Activated naive CD4-positive, alpha-beta T cell (primary cell): ENCODE measurements at places on chromosomes 1 and 21.
A peak's percentile ranks its signal among the peaks of the same experiment; 100 is the strongest.

- DNase-seq, result no peak
These were observed 14.8 kb downstream of the LYST start for GRCh38 chr1:235851939-235852338.

GRCh38 chr1:226654668-226655055, 84.4 kb downstream of the ITPKB start:
- DNase-seq, result no peak

DNA sequence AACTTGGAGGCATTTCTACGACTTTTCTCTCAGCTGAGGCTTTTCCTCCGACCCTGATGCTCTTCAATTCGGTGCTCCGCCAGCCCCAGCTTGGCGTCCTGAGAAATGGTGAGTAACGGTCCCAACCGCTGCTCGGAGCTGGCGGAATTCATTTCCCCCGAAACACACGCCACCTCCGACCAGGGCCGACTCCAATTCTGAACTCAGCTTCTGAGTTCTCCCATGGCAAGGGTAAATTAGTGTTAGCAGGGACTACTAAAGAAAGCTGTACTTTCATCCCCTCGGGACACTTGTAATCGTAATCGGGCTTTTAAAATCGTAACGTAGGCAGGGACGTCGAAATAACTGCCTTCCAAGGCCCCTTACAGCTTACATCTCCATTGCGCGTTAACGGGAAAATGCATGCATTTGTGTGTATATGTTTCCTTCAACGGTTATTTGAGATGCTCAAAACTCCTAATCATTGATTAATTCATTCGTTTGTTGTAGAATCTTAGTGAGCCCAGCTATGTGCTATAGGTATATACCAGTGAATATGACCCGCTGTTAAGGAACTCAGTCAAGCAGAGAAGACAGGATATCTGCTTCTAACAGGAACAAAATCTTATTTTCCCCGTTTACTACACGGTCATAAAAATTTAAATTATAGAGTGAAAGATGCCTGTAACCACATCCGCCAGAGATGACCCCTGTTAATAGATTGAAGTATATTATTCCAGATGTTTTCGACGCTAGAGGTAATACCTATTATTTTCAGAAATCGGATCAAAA, 472 bp downstream of the DTL start:
- DNase-seq, result no peak

DNA sequence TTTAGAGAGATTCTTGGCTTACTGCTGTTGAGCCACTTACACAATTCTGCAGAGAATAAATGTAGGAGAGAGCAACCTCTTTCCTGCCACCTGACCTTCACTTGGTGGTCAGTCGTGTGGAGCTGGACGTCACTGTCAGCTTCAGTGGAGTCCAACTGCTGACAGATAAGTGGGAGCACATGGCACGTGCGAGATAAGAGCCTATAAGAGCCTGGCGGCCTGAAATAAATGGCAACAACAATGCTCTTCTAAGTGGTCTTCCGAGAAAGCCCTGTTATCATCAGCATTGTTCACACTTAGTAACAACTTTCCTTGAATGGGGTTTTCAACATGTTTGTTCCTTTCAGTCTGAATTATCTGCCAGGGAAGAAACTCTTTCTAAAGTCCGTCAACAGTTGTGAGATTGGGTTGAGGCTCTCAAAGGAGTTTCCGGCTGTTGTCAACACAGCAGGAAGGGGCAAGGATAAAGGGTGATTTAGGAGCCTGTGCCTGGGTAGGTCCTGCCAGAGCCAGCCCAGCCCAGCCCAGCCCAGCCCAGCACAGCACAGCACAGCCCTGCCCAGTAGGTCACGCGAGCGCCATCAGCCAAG, 57.2 kb upstream of the RUNX1 start:
- DNase-seq, result no peak

DNA sequence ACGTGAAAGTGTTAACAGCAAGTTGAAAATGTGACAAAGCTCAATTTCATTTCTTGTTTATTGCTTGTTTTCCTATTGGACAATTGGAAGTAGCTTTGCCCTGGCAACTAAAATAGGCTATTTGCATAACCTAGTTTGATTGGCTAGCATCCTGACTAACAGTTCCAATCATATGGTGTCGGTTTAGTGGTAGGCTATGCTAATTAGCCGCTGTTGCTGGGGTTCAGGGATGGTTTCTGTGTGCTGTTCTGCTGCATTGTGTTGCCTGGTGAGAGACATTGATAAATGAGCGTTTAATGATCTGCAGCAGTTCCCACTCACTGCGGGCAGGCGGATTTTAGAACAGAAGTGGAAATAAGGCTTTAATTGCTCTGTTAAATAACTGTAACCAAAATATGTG, 68.5 kb downstream of the DYRK1A start:
- DNase-seq, result peak; percentile 4

- no peak for DNase-seq
These were observed 42.2 kb upstream of the TARBP1 start for GRCh38 chr1:234520908-234521817.

GRCh38 chr1:27348861-27349783, 7.3 kb downstream of the SYTL1 start:
- DNase-seq, result no peak

DNA sequence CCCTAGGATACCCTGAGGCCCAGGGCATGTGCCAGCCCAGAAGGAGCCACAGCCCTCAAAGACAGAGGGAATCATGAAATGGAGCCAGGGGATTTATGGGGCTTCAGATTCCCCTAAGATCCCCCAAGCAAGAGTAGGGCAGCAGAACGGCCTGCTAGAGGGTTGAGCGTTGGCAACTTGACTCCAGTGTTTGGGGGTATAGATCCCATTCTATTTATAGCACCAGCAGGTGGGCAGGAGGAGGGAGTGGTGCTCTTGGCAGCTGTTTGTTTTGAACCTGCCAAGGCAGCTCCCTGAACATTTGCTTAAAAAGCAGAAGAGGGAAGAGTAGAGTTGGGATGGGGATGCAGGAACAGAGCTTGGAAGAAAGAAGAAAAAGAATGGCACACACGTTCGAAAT, 33.7 kb downstream of the GLUL start:
- no peak for DNase-seq

DNA sequence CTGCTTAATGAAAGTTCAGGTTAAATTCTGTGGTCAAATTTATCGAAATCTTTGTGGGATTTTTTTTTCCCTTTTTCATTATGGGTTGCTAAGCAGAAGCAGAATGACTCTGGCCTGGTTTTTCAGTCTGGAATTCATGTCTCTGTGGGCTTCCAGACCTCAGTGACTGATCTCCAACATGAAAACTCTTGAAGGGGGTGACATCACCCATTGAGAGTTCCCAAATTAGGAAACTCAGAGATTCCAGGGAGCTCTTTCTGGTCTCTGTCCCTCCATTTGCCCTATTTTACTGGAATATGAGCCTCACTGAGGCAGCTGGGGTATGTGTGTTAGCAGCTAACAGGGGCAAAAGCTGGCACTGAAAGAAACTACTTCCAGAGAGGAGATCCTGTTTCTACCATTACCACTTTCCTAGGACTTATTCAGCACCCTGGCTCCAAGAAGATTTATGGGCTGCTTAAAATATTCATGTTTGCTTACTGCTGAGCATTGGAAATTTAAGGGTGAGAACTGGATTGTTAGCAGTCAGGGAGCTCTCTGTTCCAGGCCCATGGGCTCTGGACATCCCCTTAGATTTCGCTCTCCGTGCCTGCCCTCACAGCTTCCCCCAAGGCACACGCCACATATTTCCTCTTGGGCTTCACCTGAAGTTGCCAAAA, 203.4 kb upstream of the SPAG17 start:
- DNase-seq, result no peak

- DNase-seq, result no peak
These were observed 13.7 kb downstream of the ZBTB7B start for GRCh38 chr1:155016231-155016831.

DNA sequence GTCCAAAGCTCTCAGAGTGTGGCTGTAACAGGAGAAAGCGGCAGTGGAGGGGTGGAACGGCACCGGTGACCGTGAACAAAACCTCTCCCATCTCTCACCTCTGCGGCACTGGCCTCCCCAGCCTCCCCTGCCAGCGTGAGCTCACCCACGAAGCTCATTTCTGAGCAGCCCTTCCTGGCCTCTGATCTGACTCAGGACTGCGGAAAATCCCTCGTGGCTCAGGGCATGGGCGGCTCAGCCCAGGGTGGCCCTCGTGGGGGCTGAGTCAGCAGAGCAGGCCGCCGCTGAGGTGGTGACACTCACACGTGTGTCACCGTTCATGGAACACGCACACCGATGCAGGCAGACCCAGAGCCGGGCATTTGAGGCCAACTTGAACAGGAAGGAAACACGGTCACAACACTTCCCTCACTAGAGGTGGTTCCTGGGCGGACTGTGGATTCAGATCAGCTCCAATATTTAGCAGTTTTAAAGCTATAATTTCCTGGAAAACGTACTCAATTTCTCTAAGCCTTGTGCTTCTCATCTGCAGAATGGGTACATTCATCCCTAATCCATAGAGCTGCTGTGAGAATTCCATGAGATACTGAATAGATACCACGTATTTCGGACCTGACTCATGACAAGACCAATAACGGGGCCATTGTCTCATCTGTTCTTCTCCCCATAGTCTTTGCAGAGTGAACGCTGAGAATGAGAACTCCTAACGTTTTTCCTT, 115.0 kb upstream of the TMPRSS2 start:
- no peak for DNase-seq

DNA sequence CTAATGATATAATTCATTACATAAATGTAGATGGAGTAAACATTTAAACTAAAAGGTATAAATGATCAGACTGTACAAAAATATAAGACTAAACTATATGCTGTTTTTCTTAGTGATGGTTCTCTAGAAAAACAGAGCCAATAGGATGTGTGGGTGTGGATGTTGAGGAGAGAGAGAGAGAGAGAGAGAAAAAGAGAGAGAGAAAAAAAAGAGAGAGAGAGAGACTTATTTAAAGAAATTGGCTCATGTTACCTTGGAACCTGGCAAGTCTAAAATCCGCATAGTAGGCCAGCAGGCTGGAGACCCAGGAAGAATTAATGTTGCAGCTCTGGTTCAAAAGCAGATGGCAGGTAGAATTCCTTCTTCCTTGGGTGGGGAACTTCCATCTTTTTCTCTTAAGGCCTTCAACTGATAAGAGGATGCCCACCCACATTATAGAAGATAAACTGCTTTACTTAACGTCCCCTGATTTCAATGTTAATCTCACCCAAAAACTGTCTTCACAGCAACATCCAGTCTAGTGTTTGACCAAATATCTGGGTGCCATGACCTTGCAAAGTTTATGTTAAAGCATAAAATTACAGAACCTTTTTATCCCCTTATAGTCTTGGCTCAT, 74.3 kb upstream of the KCNJ15 start:
- DNase-seq, result no peak

GRCh38 chr1:174874331-174875053, 125.3 kb upstream of the CACYBP start:
- no peak for DNase-seq

DNA sequence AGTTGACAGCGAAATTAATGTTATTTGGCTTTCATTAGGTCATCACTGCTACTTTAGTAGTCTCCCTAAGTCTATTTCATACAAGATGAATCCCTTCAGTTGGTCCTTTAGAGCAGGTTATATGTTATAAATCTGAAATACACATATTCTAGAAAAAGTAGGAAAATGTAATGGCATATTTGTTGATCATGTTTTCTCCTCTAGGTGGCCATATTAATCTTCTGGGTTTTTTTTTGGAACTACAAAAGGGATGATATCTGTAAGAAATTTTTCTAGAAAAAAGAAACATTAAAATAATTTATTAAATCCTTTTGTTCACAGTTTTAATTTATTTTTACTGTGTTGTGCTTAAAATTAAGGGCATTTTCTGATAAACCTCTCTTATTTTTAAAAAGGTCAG, 87.9 kb downstream of the SYT14 start:
- no peak for DNase-seq

DNA sequence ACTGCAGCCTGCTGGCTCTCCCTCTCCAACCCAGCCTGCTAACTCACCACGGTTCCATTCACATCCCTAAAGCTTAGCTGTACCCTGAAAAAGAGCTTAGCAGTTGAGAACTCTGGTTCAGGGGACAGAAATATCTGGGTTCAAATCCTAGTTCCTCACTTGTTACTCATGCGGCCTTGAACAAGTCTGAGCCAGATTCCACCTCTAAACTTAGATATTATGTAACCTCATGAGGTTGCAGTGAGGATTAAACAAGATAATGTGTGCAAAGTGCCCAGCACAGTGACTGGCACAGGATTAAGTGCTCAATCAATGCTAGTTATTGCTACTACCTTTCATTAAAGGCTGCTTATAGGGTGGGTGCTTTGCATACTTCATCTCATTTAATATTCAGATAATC, 41.3 kb upstream of the DHCR24 start:
- no peak for DNase-seq

GRCh38 chr1:216193839-216194443, 229.3 kb downstream of the USH2A start:
- DNase-seq, result no peak

GRCh38 chr1:29599071-29599470, 362.7 kb downstream of the PTPRU start:
- DNase-seq, result no peak

DNA sequence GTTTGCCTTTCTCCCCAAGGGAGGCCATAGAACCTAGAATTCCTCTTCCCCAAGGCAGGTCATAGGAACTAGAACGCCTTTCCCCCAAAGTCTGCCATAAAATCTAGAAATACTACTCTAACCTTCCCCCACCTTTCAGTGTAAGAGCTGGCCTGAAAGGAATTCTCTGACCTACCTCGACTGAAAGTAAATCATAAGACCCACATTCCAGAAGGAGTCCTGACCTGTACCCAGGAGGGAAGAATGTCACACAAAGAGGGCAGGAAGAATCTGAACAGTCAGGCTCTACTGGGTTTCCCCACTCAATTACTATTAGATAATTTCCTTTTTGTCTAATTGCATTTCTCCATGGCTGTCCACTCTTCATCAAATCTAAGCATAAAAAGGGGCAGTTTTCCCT, 5.7 kb upstream of the ATG4C start:
- DNase-seq, result no peak

DNA sequence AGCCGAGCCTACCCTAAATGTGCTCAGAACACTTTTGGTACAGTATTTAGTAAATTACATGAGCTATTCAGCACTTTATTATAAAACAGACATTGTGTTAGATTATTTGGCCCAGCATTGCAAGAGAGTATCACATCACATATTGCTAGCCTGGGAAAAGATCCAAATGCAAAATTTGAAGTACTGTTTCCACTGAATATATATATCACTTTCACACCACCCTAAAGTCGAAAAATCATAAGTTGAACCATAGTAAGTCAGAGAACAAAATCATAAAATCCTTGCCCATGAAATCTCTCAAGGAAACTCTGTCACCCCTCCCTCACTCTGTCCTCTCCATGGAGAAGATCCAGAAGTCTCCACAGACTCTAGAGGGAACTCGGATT, 33.1 kb downstream of the RGS8 start:
- no peak for DNase-seq

DNA sequence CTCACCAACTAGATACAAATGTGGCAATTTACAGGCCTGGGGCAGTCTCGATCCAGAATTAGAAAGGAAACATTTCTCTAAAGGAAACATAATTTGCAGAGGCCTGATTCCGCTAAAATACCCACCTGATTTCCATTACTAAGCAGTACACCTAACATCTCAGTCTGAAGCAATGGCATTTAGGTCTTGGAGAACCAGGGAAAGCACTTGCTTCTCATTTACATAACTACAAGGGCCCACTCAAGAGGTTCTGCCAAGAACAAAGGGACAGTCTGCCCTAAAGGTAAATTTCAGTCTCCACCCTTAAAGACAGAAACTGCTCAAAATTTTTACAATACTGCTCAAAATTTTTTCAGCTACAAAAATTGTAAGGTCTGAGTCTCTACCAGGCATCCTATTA, 123.7 kb upstream of the GJB5 start:
- no peak for DNase-seq

- no peak for DNase-seq
These were observed 316.0 kb downstream of the LMO4 start for GRCh38 chr1:87644579-87645190.

GRCh38 chr1:60637651-60638050, 444.7 kb upstream of the NFIA start:
- DNase-seq, result no peak
